Fibroblast of lung (primary cell): ENCODE measurements at places on chromosomes 2 and 18.
A peak's percentile ranks its signal among the peaks of the same experiment; 100 is the strongest.

GRCh38 chr2:188134241-188134640 lies 157.4 kb upstream of the GULP1 start:
- no peak for DNase-seq

GRCh38 chr2:41940060-41940744 lies 107.6 kb upstream of the PKDCC start:
- peak; percentile 38 for DNase-seq

DNA sequence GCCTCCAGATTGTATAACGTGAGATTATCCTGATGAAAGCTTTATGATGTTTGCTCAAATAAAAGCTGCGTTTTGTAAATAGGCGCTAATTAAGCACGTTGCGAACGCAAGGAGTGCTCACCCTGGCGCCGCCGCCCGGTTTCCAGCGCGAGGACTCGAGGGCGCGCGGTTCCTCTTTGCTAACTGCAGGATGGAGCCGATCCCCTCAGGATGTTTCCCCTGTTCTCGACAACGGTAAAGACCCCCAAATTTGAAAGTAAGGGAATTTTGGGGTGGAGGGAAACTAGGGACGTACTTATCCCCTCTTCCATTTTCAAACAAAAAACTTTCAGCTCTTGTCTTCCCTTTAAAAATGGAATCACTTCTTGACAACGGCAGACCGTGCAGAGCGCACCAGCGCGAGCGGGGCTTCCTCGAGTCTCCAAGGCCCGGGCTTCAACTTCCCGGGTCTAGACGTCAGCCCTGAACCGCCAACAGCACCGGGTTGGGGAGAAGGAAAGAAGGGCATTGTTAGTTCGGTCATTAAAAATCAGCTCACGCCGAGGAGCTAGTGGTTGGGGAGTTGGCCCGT lies 1.1 kb upstream of the GBX2 start:
- no peak for DNase-seq

- DNase-seq, result no peak
These were observed 129.9 kb upstream of the CHST9 start for GRCh38 chr18:27314996-27315395.

GRCh38 chr2:126905991-126906390 lies 7.3 kb downstream of the TEX51 start:
- no peak for DNase-seq

- DNase-seq, result no peak
These were observed 125.4 kb downstream of the VWA3B start for GRCh38 chr2:98212092-98213000.

- DNase-seq, result no peak
These were observed 75.3 kb downstream of the STPG4 start for GRCh38 chr2:47079515-47080412.

GRCh38 chr2:1769703-1770422 lies 25.5 kb upstream of the PXDN start:
- peak; percentile 42 for DNase-seq

DNA sequence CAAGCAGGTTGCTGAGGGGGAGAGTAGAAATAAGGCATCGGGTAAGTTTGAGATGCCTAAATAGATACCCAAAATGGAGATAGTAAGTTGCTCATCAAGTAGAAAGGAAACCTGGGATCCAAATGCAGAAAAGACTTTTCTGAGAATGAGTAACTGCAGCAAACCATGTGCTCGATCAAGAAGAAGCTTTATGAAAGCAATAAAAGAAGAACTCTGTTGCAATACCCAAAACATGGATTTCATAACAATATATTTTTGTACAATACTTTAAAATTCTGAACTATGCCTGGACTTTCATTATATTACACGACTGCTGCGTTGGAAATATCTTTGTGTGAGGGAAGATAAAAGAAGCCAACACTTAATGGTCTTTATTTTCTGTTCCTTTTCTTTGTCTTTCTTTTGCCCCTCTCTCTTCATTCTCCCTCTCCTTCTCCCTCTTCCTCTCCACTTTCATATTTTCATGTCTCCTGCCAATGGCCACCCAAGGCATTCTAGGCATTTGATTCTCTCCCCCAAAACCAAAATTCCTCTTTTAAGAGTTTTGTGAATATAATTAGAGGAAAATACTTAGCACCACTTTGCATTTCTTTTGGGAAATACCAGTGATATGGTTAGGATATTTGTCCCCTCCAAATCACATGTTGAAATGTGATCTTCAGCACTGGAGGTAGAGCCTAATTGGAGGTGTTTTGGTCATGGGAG lies 257.6 kb downstream of the MREG start:
- DNase-seq, result no peak

- DNase-seq, result peak; percentile 25
These were observed 262.4 kb downstream of the SS18 start for GRCh38 chr18:25827961-25828561.

GRCh38 chr2:209388446-209389037 lies 35.3 kb upstream of the MAP2 start:
- no peak for DNase-seq

DNA sequence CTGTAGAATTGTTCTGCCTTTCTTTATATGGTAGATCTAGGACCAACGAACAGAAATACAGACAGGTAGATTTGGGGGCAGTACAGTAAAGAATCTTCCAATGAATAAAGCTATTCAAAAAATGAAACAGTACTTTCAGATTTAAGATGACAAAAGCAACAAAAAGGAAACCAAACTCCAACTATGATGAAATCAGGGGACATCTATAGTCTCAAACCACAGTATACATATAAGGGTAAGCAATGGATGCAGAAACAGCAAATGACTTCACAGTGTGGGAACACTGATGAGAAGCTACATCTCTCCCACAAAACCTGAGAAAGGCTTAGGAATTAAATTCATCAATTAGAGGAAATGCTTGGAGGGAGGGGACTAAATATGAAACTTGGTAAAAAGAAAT lies 202.5 kb downstream of the CTNNA2 start:
- DNase-seq, result peak; percentile 2

- no peak for DNase-seq
These were observed 404.8 kb downstream of the MBD2 start for GRCh38 chr18:53819671-53820070.

- no peak for DNase-seq
These were observed 318.7 kb downstream of the MYCN start for GRCh38 chr2:16259010-16259409.

GRCh38 chr2:148933456-148933855 lies 58.4 kb downstream of the KIF5C start:
- no peak for DNase-seq

DNA sequence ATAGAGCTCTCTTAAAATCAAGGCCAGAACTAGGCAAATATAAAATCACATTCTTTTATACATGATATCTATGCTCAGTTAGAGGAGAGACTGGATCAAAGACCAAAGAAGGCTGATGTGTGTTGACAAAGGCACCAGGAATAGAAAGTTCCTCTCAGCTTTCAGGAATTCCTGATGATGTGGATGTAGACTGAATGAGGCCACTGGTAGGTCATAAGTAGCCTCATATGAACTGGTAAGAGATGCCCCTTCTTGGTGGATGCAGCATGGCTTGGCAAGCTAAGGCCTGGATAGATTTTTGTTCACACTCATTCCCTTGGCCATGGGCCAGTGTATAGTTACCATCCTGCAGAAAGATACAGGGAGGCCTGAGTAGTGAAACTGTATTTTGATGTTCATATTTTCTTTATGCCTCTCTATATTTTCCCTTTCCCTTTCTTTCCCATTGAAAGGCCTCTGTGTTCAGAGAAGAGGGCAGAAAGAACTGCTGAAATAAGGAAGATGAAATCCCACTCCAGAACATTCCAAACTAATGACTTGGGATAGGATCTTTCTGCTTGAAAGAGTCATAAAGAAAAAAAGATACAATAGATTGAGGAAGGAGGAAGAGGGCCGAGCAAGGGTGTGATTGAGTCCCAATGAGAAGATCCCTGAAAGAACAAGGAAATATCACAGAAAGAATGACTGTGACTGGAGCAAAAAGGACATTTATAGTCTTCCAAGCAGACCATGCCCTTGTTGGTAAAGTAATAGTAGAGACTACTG lies 2182.7 kb upstream of the PIK3C3 start:
- DNase-seq, result peak; percentile 58

- no peak for DNase-seq
These were observed 56.6 kb upstream of the SLC1A4 start for GRCh38 chr2:64932371-64933216.

- peak; percentile 70 for DNase-seq
These were observed 432.4 kb downstream of the FBXO15 start for GRCh38 chr18:73715210-73715670.

DNA sequence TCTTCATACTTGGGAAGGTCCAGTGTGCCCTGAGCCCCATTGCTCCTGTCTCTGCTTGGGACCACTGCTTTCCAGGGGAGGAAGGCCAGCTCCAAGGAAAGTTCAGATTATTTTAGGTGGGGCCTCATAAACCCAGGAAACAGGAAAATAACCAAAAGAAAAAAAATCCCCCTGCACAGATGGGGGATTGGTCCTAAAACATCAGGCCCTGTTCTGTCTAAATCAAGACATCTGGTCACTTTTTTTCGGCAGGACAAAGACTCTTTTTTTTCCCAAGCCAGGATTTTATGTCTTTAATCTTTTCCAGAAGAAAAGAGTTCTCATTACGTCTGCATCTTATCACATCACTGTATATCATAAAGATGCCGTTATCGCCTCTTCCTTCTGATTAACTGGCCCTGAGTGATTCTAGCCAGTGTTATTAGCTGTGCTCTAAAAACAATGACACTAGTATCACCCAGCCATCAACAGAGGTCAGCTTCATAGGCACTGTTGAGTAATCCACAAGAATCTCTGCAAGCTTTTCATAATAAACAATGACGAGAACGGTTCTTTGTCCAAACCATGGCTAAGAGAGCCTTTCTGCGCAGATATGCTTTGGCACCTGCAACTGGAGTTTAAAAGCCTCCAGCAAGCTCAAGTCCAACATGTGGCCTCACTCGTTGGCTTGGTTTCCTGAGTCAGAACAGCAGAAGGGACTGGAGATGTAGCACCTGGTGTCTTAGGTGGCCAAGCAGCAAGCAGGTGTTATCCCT lies 138.2 kb downstream of the VAPA start:
- peak; percentile 98 for DNase-seq

- DNase-seq, result no peak
These were observed 18.1 kb downstream of the CCDC141 start for GRCh38 chr2:179031731-179032408.

DNA sequence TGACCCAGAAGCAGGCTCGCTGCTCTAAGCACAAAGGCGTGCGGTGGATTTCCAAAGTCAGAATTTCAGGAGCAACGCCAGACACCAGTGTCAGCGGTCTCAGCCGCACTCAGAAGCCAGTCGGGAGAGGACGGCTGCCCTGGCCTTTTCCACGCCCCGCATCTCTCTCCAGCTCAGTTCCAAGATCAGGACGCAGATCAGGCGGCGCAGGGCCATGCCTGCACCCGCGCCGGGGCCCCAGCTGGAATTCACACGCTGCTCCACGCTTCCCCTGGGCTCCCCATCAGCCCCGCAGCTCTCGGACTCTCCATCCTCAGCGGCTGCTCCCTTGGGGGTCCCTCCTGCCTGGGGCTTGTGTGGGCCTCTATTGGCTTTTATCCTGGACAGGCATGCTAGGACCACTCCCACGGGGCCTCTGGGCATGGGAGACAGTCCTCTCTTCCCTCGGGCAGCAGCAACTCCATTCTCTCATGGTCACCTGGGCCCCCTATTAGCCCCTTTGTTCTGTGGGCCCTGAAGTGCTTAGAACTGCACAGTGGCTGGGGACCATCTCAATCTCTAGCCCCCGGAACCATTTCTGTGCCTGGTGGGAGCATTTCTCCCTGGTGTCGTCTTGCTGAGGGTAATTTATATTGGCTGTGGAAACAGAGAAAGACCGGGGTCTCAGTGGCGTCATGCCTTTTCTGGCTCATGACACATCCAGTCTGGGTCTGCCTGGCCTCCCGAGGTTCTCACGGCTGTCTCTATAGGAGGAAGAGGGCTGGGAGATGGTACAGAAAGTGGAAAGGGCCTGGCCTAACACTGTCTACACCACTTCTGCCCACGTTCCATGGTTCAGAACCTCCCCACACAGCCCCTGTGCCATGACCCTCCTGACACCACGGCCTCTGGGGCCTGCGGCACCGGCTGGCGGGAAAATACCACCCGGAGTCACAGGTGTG lies 14.9 kb upstream of the TMEM18 start:
- DNase-seq, result no peak

DNA sequence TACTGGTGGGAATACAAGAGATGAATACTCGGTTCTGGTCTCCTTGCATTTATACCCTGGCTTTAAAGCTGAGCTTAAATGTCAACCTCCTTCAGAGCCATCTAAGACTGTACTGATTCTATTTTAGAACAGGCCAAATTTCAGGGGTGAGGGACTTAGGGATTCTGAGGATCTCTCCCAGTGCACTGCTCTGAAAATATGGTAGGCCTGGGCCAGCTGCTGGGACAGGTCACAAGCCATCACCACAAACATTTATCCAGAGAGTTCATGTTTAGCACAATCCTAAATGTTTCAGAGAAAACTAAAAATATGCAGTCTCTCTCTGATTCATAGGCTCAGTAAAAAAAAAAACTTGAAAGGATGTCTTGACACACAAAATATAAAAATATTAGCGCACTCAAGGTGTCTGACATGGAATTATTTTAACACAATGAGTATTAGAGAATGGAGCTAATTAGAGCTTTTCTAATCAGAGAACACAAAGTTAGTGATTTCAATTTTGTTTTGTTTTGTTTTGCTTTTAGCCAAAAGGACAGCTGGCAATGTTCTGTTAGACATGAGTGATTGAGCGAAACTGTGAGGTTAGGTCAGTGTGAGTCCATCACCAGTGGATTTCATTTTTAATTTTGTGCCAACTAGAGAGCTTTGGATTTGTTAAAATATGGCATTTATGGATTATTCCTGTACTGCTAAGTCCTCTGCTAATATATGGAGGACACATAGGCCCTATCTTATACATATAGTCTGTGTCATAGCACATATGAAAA lies 38.8 kb downstream of the MFSD6 start:
- DNase-seq, result peak; percentile 26

GRCh38 chr18:12821408-12821807 lies 62.6 kb downstream of the PTPN2 start:
- DNase-seq, result no peak

GRCh38 chr2:30620102-30620501 lies 173.1 kb downstream of the LCLAT1 start:
- peak; percentile 7 for DNase-seq

DNA sequence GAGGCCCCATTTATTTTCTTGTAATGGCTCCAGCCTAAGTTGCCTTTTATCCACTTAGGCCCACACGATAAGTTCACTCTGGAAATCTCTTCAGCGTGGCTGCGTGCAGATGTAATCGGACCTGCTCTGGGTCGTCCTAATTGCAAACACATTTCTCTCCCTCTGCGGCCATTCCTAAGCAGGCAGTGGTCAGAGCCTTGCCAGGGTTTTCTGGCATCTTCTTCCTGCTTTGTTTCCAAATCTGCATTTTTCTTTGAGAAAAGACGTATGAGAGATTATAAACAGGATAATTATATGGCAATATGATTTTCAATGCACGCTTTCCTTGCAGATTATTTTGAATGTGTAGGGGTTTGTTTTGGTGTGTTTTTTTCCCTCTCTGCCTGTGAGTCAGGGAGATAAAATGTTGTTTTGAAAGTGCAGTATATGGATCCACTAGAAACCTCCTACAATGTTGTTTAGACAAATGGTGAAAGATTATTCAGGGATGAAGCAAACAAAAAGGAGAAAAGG lies 239.4 kb upstream of the TANK start:
- peak; percentile 96 for DNase-seq
